ENCODE measurements at places on chromosomes 4 and X.
A peak's percentile ranks its signal among the peaks of the same experiment; 100 is the strongest.

DNA sequence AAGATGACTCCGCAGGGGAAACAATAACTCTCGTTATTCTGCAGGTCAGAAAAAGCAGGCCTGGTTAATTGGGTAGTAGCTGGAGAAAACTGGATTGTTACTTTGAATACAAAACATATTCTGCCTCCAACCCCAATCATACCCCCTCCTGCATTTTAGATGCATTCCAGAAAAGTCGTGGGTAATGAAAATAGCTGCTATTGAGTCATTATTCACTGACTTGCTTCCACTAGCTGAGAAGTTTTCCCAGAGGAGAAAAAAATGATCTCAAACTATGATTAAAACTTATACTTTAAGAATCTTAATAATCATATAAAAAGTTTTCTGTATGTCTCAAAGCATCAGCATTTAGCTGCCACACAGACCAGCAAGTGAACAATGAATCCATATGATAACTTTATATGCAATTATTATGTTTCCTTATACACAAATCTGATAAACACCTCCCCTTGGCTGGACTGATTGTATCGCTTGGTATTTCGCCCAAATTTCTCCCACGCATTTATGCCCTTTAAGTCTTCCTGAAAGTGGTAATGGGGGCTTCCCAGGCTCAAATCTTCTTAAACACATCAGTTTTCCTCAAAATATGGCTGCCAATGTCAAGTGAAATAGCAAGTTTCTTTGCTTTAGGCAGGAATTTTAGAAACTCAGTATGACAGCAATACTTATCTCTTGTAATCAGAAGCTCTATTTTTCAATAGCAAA, 181.0 kb downstream of the LDB2 start:
- DNase-seq, result no peak

DNA sequence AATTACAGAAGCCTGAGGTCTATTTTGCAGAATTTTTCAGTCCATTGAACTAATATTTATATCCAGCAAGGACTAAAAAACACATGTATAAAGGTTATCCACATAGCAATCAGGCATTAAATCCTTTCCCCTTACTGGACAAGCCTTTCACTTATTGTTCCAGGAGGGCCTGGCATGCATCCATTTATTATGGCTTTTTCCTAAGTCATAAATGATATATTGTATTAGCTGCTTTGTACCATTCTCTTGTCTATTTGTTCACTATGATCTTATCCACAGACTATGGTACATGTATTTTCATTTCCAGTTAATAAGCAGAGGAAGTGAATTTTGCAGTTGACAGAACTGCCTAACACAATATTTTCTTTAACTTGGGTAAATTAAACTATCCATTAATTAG, 105.4 kb upstream of the ANK2 start:
- DNase-seq, result no peak

- DNase-seq, result no peak
Measured at GRCh38 chr4:138311771-138312535, 69.8 kb upstream of the SLC7A11 start.

- no peak for DNase-seq
Measured at GRCh38 chrX:69324851-69325250, 159.6 kb upstream of the PJA1 start.

- no peak for DNase-seq
Measured at GRCh38 chr4:57981123-57981522, 870.9 kb upstream of the IGFBP7 start.

DNA sequence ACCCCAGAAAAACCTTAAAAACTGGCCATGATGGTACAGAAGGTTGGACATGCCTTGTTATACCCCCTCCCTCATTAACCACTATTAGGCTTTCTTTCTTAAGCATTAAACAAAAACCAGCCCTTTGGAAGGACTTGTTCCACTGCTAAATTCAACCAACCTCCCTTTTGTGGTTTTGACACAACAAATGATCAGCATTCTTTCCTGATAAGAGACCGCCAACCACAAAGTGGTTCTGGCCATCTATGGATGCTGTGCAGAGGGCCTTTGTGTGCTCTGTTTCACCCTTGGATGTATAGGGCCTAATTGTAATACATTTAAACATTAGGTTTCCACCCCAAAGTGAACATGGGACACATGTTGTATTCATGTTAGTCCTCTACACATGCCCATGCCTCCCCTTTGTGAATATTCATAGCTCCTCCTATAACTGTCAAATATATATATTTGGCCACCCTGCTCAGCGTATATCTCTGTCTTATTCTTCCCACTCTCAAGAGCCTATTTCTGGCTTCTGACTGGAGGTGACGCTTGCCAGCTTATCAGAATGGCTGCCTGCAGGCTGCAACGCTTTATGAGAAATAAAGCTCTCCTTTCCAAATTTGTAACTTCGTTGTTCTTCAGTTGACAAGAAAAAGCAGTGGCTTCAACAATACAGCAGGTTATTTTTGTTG, 126.6 kb downstream of the NPNT start:
- DNase-seq, result no peak

DNA sequence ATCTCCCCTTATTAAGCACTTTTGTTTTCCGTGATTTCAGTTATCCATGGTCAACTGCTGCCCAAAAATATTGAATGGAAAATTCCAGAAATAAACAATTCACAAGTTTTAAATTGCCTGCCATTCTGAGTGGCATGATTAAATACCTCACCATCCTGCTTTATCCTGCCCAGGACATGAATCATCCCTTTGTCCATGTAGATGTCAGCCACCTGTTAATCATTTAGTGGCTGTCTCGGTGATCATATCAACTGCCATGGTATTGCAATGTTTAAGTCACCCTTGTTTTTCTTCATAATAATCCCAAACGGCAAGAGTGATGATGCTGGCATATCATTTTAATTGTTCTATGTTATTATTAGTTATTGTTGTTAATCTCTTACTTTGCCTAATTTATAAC, 79.8 kb upstream of the LHFPL1 start:
- no peak for DNase-seq

- DNase-seq, result no peak
Measured at GRCh38 chr4:71020611-71021010, 27.2 kb downstream of the DCK start.

DNA sequence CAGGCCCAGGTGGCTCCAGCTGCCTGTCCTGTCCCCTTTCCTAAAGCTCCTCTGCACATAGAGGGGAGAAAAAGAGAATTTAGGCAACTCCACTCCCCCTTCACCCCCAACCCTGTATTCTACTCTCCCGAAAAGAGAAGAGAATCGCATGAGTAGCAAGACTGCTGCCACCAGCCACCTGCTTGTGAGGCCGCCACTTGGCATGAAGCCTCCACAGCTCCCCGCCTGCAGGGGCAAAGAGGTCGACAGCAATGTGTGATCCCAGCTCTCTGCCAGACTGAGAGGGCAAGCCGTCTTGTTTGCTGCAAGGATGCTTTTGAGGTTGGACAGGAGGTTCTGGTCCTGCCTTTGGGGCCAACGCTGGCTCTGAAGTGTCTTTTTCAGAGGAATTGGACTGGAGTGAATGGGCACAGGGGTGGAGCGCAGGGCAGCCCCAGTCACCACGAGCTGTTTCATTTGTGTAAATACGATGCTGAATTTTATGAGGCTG, 77.1 kb downstream of the STARD8 start:
- DNase-seq, result no peak

DNA sequence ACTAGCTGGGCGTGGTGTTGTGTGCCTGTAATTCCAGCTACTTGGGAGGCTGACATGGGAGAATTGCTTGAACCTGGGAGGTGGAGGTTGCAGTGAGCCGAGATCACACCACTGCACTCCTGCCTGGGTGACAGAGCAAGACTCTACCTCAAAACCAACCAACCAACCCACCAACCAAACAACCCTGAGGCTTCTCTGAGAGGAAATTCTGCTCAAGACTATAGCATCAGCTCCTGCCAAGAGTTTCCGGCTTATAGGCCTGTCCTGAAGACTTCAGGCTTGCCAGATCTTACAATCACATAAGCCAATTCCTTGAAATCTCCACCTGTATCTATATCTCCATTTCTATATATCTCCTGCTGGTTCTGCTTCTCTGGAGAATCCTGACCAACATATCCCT, 173.8 kb upstream of the TBC1D9 start:
- DNase-seq, result no peak

DNA sequence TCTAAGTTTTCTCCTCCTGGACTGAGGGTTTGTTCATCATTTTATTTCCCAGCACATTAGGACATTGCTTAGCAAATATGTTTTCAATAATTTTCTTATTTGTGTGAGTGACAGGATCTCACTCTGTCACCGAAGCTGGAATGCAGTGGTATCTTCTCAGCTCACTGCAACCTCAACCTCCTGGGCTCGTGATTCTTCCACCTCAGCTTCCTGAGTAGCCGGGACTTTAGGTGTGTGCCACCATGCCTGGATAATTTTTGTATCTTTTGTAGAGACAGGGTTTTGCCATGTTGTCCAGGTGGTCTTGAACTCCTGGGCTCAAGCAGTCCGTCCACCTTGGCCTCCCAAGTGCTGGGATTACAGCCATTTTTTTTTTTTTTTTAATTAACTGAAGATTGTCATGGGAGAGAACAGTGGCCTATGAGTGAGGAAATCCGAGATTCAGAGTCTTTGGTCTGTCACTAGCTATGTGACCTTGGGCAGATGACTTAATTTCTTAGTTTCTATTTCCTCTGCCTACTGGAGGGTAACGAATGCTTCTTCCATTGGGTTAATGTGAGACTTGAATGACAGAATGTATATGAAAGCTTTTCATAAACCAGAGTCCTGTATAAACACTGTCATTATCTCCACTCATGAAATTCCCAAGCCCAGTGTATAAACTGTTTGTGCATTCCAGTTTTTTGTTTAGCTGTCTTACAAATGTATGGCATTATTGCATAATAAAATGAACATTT, 23.9 kb downstream of the MOB1B start:
- no peak for DNase-seq

GRCh38 chr4:147772459-147772969, 40.6 kb downstream of the ARHGAP10 start:
- no peak for DNase-seq

DNA sequence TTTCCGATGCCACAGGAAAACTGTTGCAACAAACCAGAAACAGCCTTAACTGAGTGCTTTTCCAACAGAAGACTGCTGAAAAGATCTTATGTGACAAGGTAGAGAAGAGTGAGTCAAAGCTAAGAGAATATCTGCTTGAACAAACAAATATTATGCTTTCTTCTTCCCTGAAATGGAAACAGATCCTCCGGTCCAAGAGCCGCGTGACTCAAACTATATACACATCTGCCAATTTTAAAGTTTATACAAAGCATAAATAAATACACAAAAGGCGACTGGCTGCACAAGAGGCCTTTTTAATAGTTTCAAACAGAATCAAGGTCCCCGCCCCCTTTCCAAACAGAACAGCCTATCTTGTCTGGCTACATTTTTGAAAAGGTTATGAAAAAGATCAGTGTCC, 329.7 kb upstream of the F9 start:
- DNase-seq, result no peak

- no peak for DNase-seq
Measured at GRCh38 chr4:8664031-8664805, 71.7 kb downstream of the CPZ start.

GRCh38 chr4:180356766-180357165, 1886.4 kb upstream of the TENM3 start:
- DNase-seq, result no peak

GRCh38 chr4:138487670-138488069, 245.5 kb upstream of the SLC7A11 start:
- DNase-seq, result no peak

GRCh38 chr4:83121246-83121645, 6.7 kb upstream of the PLAC8 start:
- DNase-seq, result no peak

DNA sequence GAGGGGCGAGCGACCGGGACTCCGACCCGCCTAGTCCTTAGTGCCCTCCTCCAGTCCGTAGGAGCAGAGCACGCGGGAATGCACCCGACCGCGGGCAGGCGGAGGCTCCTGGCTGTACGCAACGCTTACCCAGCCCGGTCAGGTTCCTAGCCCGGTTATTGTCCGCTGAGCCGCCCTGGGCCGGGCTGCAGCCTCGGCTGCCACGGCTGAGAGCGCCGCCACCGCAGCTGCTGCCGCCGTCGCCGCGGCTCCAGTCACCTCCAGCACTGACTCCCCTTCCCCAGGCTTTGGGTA, at the start of gene AMER1:
TSS of gene AMER1 (minus strand) at position 268 of the 294 bp plus-strand sequence. CDS start 12,422 bp downstream, outside the sequence.
- DNase-seq, result no peak

DNA sequence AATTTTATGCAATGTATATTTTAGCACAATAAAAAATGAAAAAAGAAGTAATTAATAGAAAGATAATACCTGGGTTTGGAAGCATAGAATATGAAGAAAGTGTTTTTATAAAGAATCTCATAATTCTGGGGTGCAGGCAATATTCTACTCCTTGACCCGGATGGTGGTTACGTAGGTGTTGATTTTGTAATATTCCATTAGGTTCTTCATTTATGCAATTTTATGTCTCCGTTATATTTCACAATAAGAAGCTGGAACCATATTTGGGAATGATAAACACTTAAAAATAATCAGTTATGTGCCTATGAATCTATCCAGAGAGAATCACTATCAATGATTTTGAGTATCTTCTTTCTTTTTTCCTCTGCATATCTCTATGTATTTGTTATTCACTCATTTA, 38.5 kb downstream of the CHRNA9 start:
- no peak for DNase-seq

GRCh38 chr4:146134761-146135445, 40.6 kb upstream of the LSM6 start:
- DNase-seq, result no peak

DNA sequence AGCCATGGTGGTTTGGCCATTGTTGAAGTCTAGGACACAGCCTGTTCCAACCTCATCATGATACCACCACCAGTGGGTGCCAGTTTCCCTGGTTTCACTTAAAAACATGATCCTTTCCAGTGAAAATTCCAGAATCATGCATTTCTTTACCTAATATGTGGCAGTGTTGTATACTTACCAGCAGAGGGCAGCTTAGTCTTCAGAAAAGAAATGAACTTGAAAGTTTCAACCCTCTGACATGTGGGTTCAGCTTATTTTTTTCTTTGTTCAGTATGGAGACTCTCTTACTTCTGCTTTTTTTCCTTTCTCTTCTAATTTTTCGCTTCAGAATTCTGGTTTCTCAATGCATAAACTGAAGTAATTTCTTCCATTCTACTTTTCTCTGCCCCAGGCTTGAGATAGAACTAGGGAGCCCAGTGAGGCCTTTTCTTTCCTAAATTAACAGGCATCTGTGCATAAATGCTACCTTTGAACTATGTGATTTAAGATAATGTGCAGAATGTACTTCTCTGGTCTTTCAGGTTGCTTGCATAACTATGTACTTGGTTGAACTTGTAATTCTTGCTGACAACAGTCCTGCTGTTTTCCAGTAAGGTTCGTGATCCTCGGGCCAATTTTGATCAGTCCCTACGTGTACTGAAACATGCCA, 10.7 kb downstream of the LIAS start:
- peak; percentile 38 for DNase-seq

GRCh38 chrX:75327607-75328006, 53.7 kb downstream of the UPRT start:
- no peak for DNase-seq

GRCh38 chr4:17188547-17189400, 290.3 kb upstream of the LDB2 start:
- DNase-seq, result no peak

DNA sequence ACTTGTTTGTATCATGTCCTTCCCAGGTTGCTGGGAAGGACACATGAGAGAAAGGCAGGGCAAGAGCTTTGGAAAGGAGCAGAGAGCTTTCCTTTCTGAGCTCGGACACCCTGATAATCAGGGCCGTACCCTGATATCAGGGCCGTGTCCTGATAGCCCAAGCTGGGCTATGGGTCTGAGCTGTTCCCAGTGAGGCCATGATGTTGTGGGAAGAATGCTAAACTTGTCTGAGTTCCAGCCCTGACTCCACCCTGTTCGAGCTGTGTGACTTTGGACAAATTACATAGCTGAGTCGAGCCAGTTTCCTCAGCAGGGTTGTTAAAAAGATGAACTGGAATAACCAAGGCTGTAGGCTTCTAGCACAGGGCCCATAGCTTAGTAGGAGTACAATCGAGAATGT, 3.3 kb upstream of the CXCR3 start:
- no peak for DNase-seq
